ENCODE measurements at places on chromosomes 7 and 10.

DNA sequence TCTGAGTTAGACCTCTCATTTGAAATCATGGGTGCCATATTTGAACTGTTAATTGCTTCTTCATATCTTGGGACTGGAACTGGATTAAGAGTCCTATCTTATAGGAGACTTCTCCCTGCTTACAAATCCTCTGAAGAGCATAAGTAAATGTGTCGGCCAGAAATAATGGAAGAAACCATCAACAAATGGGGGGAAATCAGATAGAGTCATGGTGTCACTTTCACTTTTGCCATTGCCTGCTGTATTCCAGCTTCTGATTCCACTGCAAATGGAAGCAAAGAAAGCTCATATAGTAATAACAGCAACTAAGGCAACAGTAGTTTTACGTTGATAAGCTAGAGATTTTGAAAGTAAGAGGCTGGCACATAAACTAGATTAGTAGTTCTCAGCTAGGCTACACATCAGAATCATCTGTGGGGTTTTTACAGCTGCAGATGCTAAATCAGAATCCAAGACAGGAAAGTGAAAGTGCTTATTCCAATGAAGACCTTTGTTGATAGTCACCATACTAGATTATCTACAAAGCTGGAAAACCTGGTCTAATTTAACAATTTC, 12.3 kb upstream of the CRPPA start:
- DNase-seq, result no peak

- no peak for DNase-seq
Measured at GRCh38 chr10:6770846-6771245, 190.8 kb upstream of the PRKCQ start.

DNA sequence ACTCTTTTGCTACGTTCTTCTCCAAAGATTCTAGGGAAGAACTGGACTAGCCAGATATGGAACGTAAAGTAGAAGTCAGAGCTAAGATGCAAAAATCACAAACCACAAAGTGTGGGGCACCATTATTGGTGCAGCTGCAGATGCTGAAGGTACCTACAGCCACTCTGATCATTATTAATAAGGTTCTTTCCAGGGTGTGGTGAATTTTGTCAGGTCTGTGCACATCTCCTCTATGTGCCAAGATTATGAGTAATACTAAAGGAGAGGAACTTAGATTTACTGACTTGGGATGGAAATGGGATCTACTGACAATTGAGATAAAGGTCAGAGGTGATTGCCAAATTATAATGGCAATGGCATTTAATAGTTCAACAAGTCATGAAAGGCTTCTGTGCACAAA, 148.2 kb downstream of the RAPGEF5 start:
- no peak for DNase-seq

DNA sequence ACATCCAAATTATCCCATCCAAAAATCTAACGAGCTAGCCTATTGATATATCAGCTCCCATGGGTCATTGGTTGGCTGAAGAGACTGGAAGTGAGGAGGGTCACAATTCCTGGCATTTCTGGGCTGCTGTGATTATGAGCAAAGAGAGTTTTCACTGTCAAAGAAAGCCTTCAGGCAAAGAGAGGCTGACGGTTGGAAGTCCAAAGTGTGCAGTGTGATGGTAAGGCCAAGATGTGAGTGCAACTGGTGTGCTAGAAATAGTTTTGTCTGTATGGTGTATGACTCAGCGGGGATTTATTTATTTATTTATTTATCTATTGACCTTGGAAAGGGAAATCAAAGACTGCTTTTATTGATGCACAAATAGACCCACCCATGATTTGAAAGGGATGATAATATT, 75.0 kb downstream of the AASS start:
- no peak for DNase-seq

DNA sequence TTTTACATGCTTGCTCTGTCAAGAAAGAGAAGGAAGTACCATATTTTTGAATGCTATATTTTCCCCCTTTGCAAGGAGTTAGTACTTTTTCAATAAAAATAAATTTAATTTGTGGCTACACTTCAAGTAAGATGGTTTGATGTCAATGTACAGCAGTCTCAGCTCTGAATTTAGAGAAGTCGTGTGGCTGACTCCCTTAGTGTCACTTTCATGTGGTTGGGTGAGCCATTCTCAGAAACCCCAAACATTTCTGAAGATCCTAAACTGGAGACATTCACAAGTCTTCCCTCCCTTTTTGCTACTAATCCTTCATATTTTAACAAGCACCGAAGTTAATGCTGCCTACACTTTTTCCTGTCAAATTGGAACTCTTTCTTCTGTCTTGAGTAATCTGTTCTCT, 244.4 kb downstream of the DYNC1I1 start:
- DNase-seq, result no peak

DNA sequence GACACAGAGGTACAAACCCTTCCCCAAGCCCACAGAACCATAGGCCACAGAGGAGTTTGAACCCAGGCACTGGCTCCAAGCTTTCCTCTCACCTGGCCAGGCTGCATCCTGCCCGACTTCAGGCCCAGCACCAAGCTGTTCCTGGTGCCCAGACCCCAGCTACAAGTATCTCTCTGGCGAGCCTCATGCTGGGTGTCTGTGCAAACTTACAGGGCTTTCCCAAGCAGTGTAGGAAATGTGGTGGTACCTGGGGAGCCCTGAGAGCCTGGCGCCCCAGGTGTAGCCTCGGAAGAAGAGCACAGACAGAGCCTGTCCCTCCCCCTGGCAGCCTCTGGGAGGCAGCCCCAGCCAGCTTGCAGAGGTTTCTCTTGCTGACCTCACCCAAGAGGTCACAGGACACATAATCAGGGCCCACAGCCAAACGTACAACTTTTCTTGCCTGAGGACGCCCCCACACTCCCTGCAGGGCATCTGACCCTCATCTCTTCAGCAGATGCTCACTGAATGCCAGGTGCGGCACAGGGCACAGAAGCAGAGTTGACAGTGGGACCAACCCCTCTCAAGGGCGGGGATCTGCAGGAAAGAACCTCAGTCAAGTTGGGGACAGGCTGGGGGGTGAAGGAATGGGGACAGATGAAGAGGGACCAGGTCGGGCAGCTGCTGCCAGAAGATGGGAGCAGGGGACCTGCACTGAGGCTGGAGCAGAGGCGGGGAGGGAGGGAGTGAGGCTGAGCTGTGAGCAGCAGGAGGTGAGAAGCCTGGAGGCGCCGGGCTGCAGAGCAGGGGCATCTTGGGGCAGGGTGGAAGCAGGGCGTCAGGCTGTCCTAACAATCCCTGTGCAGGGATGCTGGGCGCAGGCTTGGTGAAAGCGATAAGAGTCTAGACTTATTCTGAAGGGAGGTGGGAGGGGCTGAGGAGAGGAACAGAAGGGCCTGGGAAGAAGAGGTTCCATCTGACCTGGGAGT, 16.3 kb upstream of the MYL7 start:
- DNase-seq, result no peak

- DNase-seq, result no peak
Measured at GRCh38 chr7:28180031-28180363, 598 bp downstream of the JAZF1 start.

GRCh38 chr10:31761156-31761555, 167.5 kb downstream of the ARHGAP12 start:
- no peak for DNase-seq

DNA sequence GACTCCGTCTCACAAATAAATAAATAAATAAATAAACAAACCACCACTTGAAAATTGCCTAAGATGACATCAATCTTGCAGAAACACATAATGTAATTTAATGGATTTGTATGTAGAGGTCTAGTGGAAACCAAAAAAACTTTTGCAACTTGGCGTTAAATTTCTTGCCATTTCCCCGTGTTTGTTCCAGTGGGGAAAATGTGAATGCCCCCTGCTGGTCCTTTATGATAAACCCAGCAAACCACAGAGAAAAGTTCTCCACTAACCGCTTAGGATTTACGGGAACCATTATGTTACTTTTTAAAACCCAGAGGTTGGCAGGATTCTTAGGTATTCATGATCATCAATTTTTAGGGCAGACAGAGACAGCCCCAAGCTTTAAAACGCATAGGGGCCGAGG, 32.5 kb downstream of the LAMB4 start:
- DNase-seq, result no peak

DNA sequence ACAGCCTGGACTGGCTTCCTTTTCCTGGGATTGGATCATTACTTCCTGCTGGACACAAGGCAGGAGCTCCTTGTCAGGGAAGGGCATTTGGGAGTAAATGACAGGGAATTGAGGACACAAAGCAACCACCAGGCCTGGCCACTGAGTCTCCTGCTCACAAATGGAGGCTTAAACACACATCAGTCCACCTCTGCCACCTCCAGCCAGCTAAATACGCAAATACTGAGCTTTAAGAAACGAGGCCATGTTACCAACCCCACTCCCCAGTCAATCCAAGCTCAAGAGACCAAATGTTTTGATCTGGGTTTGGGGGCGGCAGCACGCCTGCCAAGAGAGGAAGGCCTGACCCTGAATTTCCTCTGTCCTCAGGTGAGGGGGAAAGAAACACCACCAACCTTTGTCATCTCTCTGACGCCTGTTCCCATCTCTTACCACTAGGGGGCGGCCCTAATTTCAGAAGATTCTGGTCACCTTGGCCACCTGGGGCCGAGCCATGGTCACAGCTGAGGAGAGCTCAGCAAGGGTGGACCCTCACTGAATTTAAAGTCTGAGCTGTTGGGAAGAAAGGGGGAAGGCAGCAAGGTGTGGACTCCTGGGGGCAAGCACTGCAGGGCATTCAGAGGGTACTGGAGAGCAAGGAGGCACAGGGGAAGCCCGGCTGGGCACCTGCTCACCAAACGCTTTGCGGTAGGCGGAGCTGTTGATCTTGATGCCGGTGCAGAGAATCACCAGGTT, 16.5 kb downstream of the AIFM2 start:
- no peak for DNase-seq

DNA sequence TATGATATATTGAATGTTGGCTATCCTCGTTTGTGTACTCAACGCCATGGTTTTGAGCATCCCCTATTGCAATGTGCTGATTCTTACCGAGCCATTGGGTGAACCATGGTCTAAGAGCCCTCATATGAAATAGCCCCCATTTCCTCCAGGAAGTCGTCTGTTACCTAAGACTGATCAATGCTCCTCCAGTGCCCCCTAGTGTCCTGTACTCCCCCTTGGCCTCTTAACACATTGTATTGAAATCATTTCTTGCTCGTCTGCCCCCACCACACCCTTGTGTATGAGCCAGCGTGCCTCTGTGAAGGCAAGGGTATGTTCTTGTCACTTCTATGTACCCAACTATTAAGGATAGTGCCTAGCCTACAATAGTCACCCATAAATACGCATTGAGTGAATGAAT, 11.2 kb upstream of the SLC35B4 start:
- DNase-seq, result no peak

DNA sequence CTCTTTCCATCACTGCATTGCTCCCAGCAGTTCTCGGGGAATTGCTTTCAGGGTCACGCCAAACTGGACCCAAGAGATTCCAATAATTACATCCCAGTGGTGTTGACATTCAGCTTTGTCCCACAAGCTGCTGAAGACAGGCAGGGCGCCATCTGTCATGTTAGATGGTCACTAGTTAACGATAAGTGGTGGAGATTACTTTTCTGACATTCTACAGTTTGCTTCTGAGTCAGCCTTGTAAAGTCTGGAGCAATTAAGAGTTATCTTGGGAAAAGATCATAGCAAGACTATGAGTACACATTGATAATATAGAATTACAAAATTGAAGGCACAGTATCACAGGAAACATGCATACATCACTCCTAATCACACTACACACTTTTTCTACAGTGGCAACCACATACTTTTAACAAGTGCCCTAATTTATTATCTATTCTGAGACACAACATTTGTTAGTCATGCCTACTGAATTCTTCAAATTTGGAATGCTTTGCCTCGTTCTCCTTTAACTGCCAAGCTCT, 41.9 kb downstream of the SEMA3C start:
- no peak for DNase-seq

GRCh38 chr10:101031796-101032636, 982 bp downstream of the SFXN3 start:
- peak; percentile 87 for DNase-seq

GRCh38 chr7:24824896-24825295, 67.6 kb upstream of the GSDME start:
- DNase-seq, result no peak

DNA sequence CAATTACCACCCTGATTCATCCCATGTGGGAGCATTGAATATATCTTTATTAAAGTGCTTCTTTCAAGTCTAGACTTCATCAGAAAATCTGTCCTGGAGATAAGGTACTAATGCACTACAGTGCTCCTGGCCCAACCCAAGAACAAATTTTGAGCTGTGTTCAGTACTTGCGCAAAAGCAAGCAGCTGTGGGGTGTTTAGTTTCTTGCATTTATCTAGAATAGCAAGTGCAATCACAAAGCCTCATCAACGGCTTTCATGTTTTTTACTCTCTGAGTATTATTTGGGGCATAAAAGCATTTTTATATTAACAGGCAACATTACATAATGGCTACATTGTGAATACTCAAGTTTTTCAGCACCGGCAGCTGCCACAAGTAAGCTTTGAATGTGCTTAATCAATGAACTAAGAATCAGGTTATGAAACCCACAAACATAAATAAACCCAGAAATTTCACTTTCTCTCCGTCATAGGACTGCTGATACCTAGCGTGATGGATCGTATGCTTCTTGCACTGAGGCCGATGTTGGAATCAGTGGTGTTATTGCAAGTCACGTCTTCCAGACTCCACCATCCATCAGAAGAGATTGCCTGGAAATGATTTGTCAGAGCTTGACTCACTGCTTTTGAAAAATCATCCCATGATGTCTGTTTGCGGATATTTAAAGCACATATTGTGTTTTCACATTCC, 113.1 kb downstream of the CTTNBP2 start:
- no peak for DNase-seq

DNA sequence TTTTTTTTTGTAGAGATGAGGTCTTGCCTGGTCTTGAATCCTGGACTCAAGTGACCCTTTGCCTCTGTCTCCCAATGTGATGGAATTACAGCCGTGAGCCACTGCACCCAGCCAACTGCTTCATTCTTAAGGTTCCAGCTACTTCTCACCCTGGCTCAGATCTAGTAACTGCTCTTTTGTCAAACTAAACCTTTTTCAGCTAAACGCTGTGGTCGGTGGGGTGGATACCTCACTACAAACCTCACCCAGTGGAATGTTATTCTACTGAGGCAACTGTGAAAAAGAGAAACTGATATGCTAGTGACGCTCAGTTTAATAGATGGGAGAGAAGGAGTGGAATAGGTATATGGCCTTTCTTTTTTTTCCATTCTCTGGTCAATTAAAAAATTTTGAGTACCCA, 1.7 kb upstream of the MRLN start:
- no peak for DNase-seq

DNA sequence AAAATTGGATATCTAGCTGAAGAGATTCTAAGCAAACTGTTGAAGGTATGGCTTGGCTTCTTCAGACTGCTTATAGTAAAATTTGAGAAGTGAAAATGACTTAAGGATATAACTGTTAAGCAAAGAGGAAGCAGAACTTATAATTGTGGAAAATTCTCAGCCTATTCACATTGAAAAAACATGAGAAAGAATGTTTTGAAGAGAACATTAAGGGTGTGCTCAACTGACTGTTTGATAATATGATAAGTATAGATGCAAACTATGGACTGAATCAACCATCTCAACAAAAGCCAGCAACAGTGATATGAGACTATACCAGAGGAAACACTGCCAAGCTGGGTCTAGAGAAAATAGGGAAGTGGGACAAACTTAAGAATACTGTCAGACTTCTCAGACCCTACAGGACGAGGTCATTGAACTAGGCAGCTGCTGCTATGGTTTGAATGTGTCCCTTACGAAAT, 133.1 kb upstream of the PPP1R3A start:
- no peak for DNase-seq

Measured in right atrium auricular region (tissue), 2 donors.